ENCODE measurements at places on chromosomes 6 and 20. TPM values are rescaled to one million over a fixed set of nuclear protein-coding genes. Genes with fewer than 3 reads are reported as not detected.

The RSPH9 gene
- polyA plus RNA-seq = 0.52 TPM

The POM121L2 gene
- 0.03 TPM for polyA plus RNA-seq

The SEMG1 gene
- not detected for polyA plus RNA-seq

The ADISSP gene
- 99.9 TPM for polyA plus RNA-seq

The C20orf144 gene
- polyA plus RNA-seq = 0.05 TPM

The MYL9 gene
- polyA plus RNA-seq = 327 TPM

The IL17A gene
- polyA plus RNA-seq = not detected

The PBOV1 gene
- polyA plus RNA-seq = not detected

The PSMB1 gene
- 274 TPM for polyA plus RNA-seq

The HLA-DQA1 gene
- 6.2 TPM for polyA plus RNA-seq

The HCK gene
- polyA plus RNA-seq = 30.9 TPM

The CRYBG1 gene
- polyA plus RNA-seq = 13.8 TPM

The RAET1G gene
- polyA plus RNA-seq = 0.16 TPM

The PRR18 gene
- 0.10 TPM for polyA plus RNA-seq

The MDFI gene
- polyA plus RNA-seq = 178 TPM

The OOEP gene
- polyA plus RNA-seq = 0.27 TPM

The FAM83C gene
- polyA plus RNA-seq = not detected

The RSPO4 gene
- polyA plus RNA-seq = 0.03 TPM

The ARFGEF3 gene
- 5.3 TPM for polyA plus RNA-seq

The ZSCAN31 gene
- 3.8 TPM for polyA plus RNA-seq

The BTNL2 gene
- polyA plus RNA-seq = not detected

The RAB44 gene
- polyA plus RNA-seq = 0.07 TPM

Data from adipose tissue (tissue), 3 donors.